ENCODE measurements at places on chromosomes 5 and 9.

DNA sequence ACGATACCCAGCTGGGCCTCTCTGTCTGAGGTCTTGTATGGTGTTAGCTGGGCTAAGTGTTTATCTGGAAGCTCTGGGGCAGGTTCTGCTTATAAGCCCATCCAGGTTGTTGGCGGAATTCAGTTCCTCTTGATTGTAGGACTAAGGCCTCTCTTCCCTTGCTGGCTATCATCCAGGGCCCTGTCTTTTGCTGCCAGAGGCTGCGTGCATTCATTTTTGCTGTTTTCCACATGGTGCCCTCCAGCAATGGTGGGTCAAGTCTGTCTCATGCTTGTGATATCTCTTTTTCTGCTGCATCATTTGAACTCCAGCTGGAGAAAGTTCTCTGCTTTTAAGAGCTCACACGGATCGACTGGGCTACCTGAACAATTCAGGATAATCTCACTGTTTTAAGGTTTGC is 105.7 kb upstream of the ZNF618 start:
- no peak for DNase-seq

GRCh38 chr5:141716009-141716408 is 34.0 kb upstream of the ARAP3 start:
- no peak for DNase-seq

DNA sequence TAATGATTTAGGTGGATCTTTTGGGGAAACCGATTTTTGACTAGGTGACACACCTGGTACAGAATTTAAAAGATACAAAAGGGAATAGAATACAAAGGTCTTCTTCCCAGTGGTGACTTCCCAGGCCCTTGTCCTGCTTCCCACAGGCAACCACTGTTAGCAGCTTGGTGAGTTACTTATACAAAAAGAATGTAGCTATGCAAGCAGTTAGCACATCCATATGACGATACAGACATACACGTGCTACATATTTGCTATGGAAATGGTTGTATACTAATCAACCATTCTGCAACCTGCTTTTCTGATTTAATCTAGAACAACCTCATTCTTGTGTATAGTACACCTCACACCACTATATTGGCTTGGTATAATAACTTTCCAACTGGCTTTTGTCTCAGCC is 51.0 kb downstream of the OTULIN start:
- DNase-seq, result no peak

DNA sequence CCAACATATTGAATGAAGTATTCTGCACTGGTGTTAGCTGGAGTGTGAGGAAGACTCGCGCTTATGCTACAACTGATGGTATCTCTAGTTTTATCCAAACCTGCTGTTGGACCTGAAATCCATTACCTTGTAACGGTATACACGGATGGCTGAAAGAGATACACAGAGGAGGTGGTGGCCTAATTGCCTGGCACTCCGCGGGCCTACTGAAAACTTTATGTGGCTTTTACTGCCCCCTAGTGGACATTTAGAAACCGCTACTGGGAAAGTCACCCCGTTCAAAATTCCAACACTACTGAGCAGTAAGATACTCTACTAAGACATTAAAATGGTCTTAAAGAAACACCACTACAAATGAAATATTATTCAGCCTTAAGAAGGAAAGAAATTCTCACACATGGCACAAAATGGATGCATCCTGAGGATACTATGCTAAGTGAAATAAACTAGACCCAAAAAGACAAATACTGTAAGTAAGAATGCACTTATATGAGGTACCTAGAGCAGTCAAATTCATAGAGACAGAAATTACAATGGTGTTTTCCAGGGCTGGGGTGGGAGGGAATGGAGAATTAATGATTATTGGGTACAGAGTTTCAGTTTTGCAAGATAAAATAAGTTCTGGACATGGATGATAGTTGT is 100.4 kb downstream of the TTLL11 start:
- DNase-seq, result peak; percentile 44

GRCh38 chr9:93491593-93492232 is 38.3 kb upstream of the FAM120AOS start:
- DNase-seq, result no peak

GRCh38 chr5:127011961-127012644 is 18.3 kb downstream of the MARCHF3 start:
- DNase-seq, result peak; percentile 20

- DNase-seq, result no peak
These were observed 37.0 kb downstream of the TRIM32 start for GRCh38 chr9:116724123-116724522.

- no peak for DNase-seq
These were observed 67.9 kb upstream of the TTC23L start for GRCh38 chr5:34771076-34771475.

DNA sequence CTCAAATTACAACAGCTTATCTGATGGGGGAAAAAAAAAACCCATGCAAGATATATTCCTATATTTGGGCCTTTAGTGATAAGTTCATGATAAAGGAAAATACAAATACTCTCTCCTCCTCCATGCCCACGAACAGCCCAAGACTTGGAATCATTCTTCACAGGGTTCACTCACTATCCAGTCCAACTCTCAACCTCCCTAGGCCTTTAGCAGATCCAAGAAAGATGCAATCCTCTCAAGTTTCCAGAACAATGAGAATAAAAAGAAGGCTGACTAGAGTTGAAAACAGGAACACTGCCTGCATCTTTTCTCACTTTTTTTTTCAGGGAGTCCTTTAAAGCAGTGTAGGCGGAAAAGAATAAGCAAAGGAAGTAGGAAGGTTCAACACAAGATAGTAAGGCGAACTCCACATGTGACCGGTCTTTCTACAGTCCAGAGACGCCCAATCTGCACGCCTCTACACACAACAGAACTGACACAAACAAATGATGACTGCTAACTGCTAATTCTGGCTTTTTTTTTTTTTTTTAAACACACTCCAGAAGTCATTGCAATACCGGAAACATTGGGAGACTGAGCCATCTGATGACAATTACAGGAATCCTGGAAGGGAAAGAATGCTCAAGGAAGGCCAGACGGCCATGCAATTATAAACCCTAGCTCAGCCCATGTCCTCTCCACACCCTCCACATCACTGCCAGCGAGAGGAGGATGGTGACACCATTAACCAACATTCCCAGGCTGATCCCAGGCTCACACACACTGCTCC is 75.4 kb downstream of the BNC2 start:
- no peak for DNase-seq

GRCh38 chr9:132531195-132531594 is 51.2 kb upstream of the BARHL1 start:
- DNase-seq, result no peak

DNA sequence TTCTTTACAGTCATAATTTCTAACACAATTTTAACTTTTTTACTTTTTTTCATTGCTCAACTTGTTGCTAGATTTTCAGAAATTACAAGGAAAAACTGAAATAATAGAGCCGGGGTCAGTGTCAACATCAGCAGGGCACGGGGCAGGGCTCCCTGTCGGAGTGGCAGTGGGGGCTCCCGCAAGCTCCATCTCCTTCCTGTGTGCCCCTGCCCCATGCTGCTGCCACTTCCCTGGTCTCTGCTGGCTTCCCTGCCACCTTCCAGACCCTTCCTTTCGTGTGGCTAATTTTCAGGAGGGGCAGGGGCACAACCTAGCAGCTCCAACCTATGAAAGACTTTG is 1.0 kb upstream of the EXOC3 start:
- no peak for DNase-seq

DNA sequence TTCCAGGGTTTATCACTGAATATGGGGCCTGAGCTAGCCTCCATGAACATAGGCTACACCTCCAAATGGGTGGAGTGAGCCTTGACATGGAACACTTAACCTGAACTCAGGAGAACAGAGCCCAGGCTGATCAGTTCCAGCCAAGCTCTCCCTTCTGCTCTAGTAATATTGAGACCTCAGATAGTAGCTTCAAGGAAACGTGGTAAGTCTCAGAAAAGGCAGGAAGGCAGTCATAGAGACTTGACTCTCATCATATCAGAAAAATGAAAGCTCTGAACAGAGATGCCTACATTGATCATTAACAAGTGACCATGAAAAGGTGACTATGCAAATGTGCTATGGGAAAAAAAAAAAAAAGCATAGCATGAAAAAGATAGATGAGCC is 40.5 kb upstream of the MYO10 start:
- no peak for DNase-seq

- DNase-seq, result no peak
These were observed 183.9 kb upstream of the OTULINL start for GRCh38 chr5:14397717-14398116.

DNA sequence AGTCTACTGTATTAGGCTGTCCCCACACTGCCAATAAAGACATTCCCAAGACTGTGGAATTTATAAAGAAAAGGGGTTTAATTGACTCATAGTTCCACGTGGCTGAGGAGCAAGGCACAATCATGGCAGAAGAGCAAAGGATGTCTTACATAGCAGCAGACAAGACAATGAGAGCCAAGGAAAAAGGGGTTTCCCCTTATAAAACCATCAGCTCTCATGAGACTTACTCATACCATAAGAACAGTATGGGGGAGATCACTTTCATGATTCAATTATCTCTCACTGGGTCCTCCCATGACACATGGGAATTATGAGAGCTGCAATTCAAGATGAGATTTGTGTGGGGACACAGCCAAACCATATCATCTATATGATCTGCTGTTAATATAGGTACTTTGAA is 14.8 kb upstream of the FSTL4 start:
- DNase-seq, result no peak

GRCh38 chr9:115164511-115164974 is 46.6 kb upstream of the TNC start:
- no peak for DNase-seq

GRCh38 chr9:71562140-71562539 is 206.2 kb downstream of the CEMIP2 start:
- DNase-seq, result no peak

- DNase-seq, result no peak
These were observed 191.7 kb downstream of the CDK5RAP2 start for GRCh38 chr9:120388003-120388855.

- DNase-seq, result peak; percentile 80
These were observed 1.1 kb downstream of the CFAP77 start for GRCh38 chr9:132411091-132411508.

GRCh38 chr9:115930472-115930871 is 223.1 kb upstream of the PAPPA start:
- no peak for DNase-seq

DNA sequence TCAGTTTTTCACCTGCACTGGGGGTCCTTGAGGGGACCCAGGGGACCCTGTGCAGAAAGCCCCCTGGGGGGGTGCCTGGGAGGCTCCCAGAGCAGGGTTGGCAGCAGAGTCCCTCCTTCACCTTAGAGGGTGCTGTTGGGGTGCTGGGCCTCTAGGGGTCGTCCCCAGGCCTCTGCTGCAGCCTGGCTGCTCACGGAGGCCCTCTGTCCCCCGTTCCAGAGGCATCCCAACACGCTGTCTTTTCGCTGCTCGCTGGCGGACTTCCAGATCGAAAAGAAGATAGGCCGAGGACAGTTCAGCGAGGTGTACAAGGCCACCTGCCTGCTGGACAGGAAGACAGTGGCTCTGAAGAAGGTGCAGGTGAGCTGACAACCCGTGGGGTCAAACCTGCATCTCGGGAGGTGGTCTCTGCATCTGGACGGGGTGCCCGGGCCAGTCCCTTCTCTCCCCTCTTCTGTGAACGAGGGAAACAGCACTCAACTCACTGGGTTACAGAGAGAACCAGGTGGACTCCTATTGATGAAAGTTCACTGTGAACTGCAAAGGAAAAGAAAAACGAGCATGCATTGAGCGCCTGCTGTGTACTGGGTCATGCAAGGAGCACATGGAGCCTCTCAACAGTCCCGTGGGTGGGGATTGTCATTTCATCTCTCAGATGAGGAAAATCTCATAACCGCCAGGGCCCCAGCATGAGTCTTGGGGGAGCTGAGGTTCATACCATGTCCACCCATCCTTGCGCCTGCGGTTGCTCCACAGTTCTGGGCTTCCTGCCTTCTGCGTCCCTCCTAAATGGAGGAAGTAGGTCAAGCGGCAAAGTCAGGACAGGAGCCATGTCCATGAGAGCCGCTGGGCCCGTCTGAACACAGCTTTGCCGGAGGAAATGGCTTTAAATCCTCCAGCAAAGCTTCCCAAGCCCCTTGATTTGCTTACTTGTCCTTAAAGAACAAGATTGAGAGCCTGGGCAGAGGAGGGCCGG is 54.8 kb downstream of the NEK6 start:
- DNase-seq, result no peak

GRCh38 chr9:84670138-84671041 is 861 bp downstream of the NTRK2 start:
- no peak for DNase-seq

- DNase-seq, result no peak
These were observed 99.6 kb downstream of the LIFR start for GRCh38 chr5:38456657-38457399.

- no peak for DNase-seq
These were observed 7.5 kb downstream of the NDST1 start for GRCh38 chr5:150515446-150515845.

GRCh38 chr5:172219296-172219695 is 25.3 kb downstream of the EFCAB9 start:
- no peak for DNase-seq

GRCh38 chr5:73901455-73901854 is 275.5 kb downstream of the ARHGEF28 start:
- DNase-seq, result no peak

DNA sequence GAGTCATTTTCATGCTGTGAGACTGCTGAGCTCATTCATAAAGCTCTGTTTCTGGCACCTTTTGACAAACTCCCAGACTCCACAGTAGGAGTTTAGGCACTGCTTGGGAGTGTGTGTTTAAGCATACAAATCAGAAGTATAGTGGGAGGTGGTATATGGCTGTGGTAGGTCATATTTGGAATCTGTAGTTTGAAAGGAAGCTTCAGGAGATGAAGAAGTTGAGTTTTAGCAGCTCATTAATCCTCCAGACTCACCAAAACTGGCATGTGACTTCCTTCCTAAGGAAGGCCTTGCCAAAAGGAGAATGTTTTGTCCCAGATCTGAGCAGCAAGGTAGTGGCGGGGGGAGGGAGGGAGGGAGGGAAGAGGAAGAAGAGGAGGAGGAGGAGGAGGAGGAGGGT is 52.8 kb downstream of the SAXO1 start:
- DNase-seq, result no peak

- no peak for DNase-seq
These were observed 188.8 kb downstream of the FBN2 start for GRCh38 chr5:128349044-128349858.

- no peak for DNase-seq
These were observed 49.4 kb upstream of the SLC25A51 start for GRCh38 chr9:37953206-37953774.

- no peak for DNase-seq
These were observed 274.8 kb downstream of the ENC1 start for GRCh38 chr5:74365723-74366122.

GRCh38 chr5:14062178-14062577 is 81.0 kb upstream of the TRIO start:
- no peak for DNase-seq

DNA sequence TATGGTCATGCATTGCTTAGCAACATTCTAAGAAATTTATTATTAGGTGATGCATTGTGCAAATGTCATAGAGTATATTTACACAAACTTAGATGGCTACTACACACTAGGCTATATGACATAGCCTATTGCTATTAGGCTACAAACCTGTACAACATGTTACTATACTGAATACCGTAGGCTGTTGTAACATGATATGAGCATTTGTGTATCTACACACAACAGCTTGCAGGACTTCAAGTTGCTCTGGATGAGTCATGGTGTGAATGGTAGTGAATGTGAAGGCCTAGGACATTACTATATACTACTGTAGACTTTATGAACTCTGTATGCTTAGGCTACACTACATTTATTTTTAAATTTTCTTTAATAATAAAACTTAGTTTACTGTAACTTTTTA is 107.2 kb upstream of the MAMDC2 start:
- DNase-seq, result no peak

All from stimulated activated naive CD8-positive, alpha-beta T cell treated with anti-CD3 and anti-CD28 coated beads, Interleukin-15, amount 100 ng/mL, for 72 hours (primary cell).